ENCODE measurements at places on chromosomes 3 and 15. TPM values are rescaled to one million over a fixed set of nuclear protein-coding genes. Genes with fewer than 3 reads are reported as not detected.

Gene NEO1
- 21.3 TPM for total RNA-seq

Gene CLK3
- total RNA-seq: 99.2 TPM

Gene ADGRG7
- total RNA-seq: not detected

Gene CKMT1A
- not detected for total RNA-seq

DNA sequence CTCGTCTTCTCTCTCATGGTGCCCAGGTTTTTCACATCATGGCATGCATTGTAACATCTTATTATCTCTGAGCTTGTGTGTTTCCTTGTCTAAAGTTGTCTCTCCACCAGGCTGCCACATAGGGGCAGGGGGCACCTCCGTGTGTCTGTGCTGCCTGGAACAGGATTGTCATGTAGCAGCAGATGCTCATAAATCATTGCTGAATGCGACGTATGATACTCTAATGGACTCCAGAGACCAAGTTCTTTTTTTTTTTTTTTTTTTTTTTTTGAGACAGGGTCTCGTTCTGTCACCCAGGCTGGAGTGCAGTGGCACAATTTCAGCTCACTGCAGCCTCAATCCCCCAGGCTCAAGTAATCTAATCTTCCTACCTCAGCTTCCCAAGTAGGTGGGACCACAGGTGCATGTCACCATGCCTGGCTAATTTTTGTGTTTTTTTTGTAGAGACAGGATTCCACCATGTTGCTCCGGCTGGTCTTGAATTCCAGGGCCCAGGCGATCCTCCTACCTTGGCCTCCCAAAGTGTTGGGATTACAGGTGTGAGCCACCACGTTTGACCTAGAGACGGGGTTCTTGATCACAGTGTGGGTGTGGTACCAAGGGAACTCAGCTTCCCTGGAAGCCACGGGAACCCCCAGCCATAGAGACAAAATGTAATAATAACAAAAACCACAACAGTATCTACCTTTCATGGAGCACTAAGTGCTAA is 4.7 kb upstream of the DNASE1L3 start:
- no peak for DNase-seq

GRCh38 chr3:62873761-62874710 is 1.2 kb downstream of the CADPS start:
- DNase-seq: no peak

- DNase-seq: no peak
Measured at GRCh38 chr3:57889807-57890206, 118.4 kb upstream of the FLNB start.

GRCh38 chr3:11558411-11558903 is 85.3 kb downstream of the VGLL4 start:
- DNase-seq: peak; percentile 48

- DNase-seq: no peak
Measured at GRCh38 chr3:22118542-22118941, 367.5 kb upstream of the ZNF385D start.

- DNase-seq: no peak
Measured at GRCh38 chr15:22960556-22960955, 19.6 kb downstream of the CYFIP1 start.

DNA sequence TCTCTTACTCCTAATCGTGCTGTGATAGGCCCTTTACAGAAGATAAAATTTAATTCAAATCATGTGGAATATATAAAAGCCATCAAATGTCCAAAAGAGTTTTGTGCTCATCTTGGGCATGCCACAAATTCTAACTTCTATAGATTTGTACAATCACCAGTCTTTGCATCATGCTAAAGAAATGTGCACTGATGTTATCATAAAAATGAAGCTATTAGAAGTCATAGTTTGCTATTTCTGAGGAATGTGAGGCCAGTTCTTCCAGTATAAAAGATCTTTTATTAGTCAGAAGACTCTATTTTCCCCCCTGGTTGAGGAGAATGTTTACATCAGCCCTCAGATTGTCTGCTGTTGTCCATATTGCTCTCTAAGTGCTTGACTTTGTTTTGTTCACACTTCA is 2.1 kb upstream of the ANXA2 start:
- no peak for DNase-seq
